ENCODE measurements at places on chromosomes 16 and 17. TPM values are rescaled to one million over a fixed set of nuclear protein-coding genes. Genes with fewer than 3 reads are reported as not detected.

VAT1L gene
- total RNA-seq: 0.11 TPM

TBC1D3 gene
- total RNA-seq: not detected

MRPL12 gene
- total RNA-seq: 6.6 TPM

NDUFAB1 gene
- total RNA-seq: 136 TPM

SLFN13 gene
- total RNA-seq: 1.5 TPM

EFCAB5 gene
- 0.34 TPM for total RNA-seq

FLCN gene
- 67.7 TPM for total RNA-seq

C16orf54 gene
- total RNA-seq: not detected

DYNLRB2 gene
- total RNA-seq: 0.54 TPM

ODAD4 gene
- total RNA-seq: 0.11 TPM

ENPP7 gene
- not detected for total RNA-seq

LONP2 gene
- 24.3 TPM for total RNA-seq

COPRS gene
- 63.0 TPM for total RNA-seq

ITGB4 gene
- total RNA-seq: 25.7 TPM

NOTUM gene
- under 0.01 TPM for total RNA-seq

CDH13 gene
- total RNA-seq: 208 TPM

SDR42E1 gene
- 1.7 TPM for total RNA-seq

ERBB2 gene
- total RNA-seq: 0.76 TPM

TPSG1 gene
- total RNA-seq: not detected

CLEC3A gene
- not detected for total RNA-seq

RASD1 gene
- 2.7 TPM for total RNA-seq

IRF8 gene
- 3.5 TPM for total RNA-seq

C16orf82 gene
- not detected for total RNA-seq

ARL6IP1 gene
- total RNA-seq: 1,315 TPM

ITGAL gene
- total RNA-seq: under 0.01 TPM

Measured in dermis lymphatic vessel endothelial cell (primary cell).